ENCODE measurements at places on chromosomes 4 and X.

GRCh38 chr4:25769251-25769650 is 93.5 kb downstream of the SEL1L3 start:
- no peak for DNase-seq

- DNase-seq, result no peak
Measured at GRCh38 chr4:80266902-80267380, 477 bp downstream of the FGF5 start.

DNA sequence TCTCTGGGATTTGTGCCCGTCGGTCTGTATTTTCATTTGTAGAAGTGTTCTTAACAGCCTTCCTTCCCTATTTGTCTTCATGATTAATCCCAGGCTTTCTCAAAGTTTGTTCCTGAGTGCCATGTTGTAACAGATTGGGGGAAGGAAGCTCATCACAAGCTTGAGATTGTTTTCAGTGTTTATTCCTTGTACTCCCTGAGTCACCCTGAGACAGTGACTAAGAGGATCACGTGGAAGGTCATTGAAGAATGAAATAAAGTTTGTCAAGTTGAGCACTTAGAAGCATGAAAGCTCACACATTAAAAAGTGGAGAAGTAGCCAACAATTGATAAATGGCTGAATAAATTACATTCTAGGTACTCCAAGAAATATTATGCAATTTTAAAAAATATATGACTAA is 153.5 kb upstream of the FAM241A start:
- DNase-seq, result no peak

- no peak for DNase-seq
Measured at GRCh38 chr4:52999626-53000025, 137.5 kb downstream of the RASL11B start.
